ENCODE measurements at places on chromosomes 1 and 21.

DNA sequence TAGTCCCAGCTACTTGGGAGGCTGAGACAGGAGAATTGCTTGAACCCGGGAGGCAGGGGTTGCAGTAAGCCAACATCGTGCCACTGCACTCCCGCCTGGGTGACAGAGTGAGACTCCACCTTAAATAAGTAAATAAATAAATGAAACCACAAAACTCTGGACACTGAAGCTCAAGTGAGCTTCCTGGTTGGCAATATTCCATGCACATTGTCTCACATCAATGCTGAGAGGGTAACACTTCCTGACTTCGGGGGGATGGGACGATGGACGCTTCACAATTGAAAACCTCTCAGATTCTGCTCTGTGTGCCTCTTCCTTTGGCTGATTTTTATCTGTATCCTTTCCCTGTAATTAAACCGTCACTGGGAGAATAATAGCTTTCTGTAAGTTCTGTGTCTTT is 70.0 kb upstream of the ZNF644 start:
- DNase-seq: no peak

DNA sequence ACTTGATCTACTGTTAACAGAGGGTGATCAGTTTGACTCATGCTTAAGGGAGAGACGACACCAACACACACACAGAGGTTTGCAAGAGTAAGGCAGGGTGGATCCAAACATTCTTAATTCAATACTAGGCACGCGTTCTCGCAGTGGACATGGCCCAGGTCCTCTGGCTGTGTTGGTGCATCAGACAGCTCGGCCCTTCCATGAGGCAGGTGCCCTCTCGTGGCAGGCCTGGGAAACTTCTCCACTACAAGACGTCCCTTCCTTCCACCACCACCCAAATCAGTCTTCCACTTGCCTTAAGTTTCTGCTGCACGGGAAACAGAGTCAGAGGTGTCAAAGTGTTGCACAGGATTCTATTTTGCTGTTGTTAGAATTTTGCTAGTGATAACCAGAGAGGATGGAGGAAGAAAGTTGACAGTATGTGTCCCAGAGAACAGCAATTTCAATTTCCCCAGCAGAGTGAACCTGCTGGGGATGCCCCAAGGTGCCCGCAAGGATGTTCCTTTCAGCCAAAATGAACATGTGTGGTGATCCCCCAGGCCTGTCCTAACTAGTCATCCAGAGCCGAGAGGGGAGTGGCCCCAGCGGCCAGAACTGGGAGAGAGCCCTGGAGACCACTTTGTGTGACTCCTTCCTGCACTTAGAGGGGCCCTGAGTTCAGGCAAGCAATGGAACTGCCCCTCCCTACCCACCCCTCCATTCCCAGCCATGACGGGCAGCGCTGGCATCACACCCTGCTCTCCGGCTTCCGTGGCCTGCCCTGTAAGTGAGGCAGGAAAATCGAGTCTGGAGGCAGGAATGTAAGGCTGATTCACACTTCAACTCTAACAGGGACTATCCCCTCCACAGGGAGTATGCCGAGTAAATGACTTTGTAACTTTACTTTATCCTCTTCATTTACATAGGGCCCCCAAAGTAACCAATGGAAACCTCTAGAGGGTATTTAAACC is 34.8 kb downstream of the MX1 start:
- DNase-seq: peak; percentile 61

GRCh38 chr1:160541622-160542302 is 18.7 kb upstream of the SLAMF6 start:
- DNase-seq: no peak

- DNase-seq: no peak
These were observed 93.4 kb upstream of the KCNK1 start for GRCh38 chr1:233520261-233521191.

GRCh38 chr1:81111818-81112217 is 688.9 kb upstream of the ADGRL2 start:
- no peak for DNase-seq

- DNase-seq: no peak
These were observed 23.4 kb upstream of the MEF2D start for GRCh38 chr1:156523801-156524480.

DNA sequence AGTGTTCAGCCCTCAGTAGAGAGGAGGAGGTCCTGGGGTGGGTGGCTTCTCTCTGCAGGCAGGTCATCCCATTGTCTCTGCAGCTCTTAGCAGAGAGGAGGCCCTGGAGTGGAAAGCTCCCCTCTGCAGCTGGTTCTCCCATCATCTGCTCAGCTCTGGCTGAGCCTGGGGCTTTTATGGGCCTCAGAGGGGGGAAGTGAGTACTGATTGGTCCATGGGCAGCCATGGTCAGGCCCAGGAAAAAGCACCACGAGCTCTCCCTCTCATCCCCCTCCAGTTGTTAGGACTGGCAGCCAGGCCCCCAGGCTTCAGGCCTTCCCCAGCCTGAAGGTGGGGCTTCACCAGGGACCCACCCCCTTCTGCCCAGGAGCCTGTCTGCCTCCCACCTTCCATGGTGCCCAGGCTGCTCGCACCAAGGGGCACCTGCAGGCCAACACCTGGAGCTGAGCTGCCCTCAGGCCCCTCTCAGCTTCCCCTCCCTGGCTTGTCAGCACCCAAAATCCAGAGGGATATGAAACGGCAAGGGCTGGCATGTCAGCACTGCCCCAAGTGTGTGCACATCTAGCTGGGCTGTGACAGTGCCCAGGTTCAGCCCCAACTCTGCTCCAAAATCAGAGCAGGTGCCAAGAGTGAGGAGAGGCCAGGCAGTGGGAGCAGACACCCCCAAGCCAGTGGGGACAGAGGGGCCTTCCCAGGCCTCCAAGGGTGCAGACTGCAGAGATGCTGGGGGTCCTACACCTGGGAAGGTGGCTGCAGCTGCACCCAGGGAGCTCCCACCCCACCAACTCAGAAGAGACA is 449.0 kb downstream of the MATN1 start:
- no peak for DNase-seq

DNA sequence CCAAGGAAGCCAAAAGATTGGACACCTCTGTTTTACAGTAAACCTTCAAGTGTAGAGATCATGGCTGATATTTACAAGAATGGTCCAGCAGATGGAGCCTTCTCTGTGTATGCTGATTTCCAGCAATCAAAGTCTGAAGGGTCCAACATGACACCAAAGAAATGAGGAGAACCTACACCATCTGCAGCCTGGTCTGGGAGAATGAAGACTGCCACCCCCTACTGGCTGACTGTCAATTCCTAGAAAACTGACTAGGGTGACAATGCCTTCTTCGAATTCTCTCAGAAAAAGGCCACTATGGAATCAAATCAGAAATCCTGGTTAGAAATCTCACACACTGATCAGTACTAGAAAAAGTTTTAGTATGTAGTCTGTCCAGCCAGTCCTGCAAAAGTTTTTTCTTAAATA is 83.3 kb downstream of the CDC42BPA start:
- peak; percentile 22 for DNase-seq

- no peak for DNase-seq
These were observed 27.7 kb upstream of the ELAVL4 start for GRCh38 chr1:50080904-50081586.

GRCh38 chr21:44714905-44715304 is 3.5 kb upstream of the TSPEAR start:
- DNase-seq: no peak

DNA sequence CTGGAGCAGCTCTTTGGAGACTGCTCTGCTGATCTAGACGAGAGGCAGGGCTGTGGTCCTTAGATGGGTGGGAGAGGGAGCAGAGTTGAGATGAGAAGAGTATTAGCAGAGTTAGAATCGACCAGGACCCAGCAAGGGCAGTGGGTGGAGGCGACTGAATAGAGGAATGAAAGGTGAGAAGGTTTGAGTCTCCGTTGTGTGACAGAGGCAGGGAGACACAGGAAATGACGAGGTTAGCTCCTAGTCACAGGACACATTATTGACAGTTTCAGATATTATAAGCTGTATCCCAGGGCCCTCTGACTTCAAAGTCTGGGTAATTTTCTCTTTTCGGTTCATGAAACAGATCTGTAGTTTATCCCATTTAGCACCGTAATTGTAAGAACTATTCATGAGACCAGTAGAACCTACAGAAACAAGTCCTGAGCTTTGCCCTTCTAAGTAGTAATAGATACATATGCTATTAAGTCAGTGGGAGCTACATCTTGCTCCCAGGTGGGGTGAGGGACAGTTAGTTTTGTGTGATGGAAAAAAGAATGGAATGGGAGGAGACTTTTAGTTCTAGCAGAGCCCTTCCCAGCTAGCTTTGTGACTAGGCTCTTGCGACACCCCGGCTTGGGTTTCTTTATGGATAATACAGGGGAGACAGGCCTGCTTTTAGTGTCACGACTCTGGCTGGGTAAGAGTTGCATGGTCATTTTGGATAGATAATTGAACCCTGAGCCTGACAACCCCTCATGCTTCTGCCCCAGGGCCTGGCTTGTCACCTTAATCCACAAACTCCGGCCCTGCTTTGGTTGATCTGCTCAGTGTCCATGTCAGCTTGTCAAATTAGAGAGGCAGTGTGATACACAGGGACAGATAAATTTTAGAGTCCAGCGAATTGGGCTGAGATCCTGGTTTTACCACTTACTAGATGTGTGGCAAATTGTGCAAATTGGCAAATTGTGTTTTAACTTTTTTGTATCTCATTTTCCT is 70.2 kb downstream of the UCK2 start:
- peak; percentile 29 for DNase-seq

- DNase-seq: no peak
These were observed 101.1 kb downstream of the RHOU start for GRCh38 chr1:228836427-228836826.

DNA sequence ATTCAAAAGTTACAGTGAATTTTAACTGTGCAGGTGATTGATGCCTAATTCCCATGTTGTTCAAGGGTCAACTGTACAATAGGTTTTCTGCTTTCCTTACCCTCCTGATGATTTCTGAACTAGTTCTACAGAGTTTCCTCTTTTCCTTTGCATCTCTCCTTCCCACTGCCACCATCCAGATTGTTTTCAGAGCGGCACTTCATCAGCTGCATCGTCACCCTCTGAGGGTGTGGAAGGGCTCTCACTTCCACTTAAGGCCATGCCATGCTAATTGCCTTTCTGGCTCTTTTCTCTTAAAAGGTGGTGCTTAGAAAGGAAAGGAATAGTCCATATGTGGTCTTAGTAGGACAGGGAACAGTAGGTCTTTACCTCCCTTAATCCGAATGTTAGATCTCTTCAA is 39.1 kb downstream of the DISC1 start:
- no peak for DNase-seq

GRCh38 chr1:86502721-86503405 is 34.1 kb downstream of the CLCA1 start:
- DNase-seq: no peak

DNA sequence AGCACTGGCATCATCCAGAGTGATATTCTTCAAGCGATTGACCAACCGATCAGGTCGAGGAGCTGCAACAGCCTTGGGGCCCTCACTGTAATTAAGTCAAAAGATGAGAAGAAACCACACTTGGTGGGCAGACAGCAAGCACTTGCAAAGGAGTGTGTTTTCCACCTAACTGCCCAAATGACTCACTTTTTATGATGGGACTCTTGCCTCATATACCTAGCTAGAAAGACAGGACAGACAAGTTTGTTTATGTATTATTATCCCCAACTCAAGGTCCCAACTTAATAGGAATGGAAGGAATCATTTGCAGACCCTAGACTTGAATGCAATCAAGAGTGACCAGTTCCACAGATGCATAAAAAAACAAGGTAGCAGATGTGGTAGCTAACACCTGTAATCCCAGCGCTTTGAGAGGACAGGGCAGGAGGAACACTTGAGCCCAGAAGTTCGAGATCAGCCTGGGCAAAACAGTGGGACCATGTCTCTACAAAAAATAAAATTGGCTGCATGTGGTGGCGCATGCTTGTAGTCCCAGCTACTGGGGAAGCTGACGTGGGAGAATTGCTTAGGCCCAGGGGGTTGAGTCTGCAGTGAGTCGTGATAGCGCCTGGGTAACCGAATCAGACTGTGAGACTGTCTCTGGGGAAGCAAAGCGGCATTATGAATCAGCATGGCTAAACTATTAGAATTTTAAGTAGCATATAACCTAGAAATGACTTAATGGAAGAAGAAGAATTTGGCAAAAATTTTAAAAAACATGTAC is 2.3 kb upstream of the NRAS start:
- DNase-seq: peak; percentile 32

DNA sequence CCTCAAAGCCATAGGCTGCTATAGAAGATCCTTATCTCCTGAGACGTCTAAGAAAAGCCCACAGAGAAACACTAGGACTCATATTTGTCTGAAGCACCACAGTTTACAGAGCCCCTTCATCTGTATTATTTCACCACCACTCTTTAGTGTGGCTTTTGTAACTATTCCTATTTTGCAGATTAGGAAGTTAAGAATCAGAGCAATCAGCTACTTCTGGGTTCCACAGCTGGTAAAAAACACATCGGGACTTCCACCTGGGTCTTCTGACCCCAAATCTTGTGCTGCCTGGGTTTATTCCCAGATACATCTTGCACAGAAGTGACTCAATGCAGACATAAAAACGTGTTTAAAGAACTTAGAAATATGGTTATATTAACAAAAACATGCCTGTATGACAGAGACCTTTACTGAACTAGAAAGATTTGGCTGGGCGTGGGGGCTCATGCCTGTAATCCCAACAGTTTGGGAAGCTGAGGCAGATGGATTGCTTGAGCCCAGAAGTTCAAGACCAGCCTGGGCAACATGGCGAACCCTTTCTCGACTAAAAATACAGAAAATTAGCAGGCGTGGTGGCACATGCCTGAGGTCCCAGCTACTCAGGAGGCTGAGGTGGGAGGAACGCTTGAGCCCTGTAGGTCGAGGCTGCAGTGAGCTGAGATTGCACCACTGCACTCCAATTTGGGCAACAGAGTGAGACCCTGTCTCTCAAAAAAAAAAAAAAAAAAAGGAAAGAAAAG is 40.9 kb downstream of the ELK4 start:
- DNase-seq: no peak

- DNase-seq: no peak
These were observed 10.5 kb upstream of the ZNF644 start for GRCh38 chr1:91032349-91032748.

DNA sequence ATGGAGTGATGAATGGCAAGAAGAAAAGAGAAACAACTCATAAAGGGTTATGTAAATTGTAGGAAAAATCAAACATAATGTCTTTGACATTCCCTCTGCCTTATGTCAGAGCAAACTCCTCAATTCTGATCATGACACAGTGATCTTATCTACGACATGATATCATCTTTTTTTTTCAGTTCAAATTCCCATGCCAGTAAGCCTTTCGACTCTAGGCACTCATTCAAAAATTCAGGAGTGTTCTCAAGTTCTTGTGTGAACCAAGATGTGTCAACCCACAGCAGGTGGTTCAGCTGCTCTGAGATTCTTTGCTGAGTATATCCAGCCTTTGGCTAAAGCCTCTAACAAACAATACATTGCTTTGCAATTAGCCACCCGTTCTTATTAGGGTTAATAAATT is 97.1 kb upstream of the ESRRG start:
- no peak for DNase-seq
